ENCODE measurements at places on chromosomes 4 and X.

GRCh38 chrX:18291006-18291545 lies 63.4 kb downstream of the SCML2 start:
- no peak for DNase-seq

DNA sequence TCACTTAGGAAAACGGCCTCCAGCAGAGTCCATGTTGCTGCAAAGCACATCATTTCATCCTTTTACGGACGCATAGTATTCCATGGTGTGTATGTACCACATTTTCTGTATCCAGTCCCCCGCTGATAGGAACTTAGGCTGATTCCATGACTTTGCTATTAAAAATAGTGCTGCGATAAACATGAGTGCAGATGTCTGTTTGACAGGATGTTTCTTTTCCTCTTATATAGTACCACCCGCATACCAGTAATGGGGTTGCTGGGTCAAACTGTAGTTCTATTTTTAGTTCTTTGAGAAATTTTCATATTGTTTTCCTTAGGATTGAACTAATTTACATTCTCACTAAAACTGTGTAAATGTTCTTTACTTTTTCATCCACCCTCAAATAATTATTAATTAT lies 50.5 kb downstream of the VEGFC start:
- no peak for DNase-seq

DNA sequence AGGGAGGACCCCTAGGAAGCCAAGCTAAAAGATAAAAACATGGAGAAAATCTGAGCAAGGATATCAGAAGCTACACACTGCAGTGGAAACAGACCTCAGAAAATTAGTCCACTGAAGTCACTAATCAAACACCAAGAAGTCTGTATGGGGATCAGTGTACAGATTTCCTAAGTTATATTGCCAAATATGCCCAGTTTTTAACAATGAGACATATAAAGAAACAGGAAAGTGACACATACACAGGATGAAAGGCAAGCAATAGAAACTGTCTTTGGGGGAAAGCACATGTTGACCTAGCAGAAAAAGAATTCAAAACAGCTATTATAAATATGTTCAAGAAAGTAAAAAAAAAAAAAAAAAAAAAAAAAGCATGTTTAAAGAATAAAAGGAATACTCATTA lies 153.7 kb downstream of the PPP4R3C start:
- no peak for DNase-seq

- DNase-seq = no peak
These were observed 460.4 kb upstream of the DIAPH2 start for GRCh38 chrX:96224279-96224678.

GRCh38 chrX:103310555-103311398 lies at the start of gene BEX2:
TSS of gene BEX2 (minus strand) at chrX:103310990. CDS start at chrX:103309976, 1,014 bp downstream.
- peak; percentile 85 for DNase-seq

DNA sequence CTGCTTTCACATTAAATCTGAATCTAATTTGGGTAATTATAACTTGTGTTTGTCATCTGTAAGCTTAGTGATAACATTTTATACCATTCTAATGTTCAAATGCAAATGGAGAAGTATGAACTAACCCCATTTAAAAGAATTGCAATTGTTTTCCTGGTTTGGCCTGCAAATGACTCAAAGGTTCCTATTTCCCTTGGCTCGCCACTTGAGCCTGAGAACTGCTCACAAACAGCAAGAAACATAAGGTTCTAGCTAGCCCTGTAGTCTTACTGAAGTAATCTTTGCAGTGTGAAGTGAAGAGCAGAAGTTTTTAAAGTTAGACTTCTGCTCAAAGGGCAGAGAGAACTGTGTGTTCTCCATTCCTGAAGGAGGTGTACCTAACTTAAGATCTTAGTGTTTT lies 27.2 kb downstream of the UPRT start:
- DNase-seq = no peak

DNA sequence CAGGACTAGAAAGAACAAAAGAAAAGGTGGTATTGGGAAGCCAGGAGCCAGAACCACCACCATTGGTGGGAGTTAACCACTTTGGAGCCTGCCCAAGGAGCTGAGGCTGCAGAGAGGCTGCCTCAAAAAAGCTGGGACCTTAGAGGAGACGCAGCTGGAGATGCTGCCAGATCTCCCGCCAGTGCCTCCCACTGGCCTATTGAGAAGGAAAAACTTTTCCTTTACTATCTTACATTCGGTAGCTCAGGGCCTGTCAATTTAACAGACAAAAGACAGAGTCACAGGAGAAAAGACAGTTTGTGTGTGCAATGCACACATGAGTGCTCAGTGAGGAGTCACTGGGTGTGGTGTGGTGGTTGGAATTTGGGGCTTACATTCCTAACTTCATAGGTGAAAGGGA lies 52.4 kb upstream of the HPSE start:
- no peak for DNase-seq

- no peak for DNase-seq
These were observed 4.5 kb upstream of the CBR4 start for GRCh38 chr4:169014586-169014985.

- no peak for DNase-seq
These were observed 11.0 kb upstream of the SCD5 start for GRCh38 chr4:82809619-82810018.

DNA sequence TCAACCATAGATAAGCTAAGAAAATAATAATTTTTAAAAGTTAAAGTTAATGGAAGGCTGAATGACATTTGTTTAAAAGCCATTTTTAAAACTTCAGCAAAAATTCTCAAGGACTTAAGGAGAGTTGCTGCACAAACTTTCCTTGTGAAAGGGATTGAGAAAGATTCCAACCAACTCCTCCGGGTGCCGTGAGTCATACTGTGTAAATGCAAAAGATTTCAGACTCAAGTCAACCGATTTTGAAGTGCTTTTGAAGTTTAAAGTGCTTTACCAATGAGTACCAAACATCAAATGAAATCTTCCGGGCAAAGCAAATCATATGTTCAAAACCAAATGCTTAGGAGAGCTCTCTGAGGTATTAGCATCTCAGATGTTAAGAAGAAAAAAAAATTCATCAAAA lies 31.4 kb downstream of the VCX2 start:
- DNase-seq = no peak

DNA sequence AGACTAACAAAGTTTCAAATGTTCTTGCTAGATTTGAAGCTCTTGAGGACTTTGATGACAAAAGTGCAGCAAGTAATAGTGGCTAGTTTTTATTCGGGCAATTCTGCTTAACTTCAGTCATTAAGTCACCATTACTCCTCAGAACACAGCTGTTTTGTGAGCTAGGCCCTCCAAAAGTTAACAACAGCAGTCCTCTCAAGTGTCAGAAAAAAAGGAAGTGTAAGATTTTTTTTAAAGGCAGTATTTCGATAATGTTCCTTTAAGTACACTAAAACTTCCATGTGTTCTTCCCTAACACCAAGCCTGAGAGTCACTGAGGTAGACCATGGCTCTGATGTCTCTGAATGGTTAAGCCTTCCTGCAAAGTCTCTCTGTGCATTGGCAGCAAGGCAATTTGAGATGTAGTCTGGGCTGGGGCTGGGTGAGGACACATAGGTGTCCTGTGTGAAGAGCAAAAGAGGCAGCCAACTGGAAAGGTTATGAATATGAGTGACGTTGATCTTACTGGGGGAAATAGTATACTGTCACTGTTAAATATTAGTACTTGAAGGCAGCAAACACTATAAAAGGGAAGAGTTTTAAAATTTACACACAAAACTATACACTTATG lies 174.0 kb upstream of the MAP3K15 start:
- DNase-seq = no peak

DNA sequence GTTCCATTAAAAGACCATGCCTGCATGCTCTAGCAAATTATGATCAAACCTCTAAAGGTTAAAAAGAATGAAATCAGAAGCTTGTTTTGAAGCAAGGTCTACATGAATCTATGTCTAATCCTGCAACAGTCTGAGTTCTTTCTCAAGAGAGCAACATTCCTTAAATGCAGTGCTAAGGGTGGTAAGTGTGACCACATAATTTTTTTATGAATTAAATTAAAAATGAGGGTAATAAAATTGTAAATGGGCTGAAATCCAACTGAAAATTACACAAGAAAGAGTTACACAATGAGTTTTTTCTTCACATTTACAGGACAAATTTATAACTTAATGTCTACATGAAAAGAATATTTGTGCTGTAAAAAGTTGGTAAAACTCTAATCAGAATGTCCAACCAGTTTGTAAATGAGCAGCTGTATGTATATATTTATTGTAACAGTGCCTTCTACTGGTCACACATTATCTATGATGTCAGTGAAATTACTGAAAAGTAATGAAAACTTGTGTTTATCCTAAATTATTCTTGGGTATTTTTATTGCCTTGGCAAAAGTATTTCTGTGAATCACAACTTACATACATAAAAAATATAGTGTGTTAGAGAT lies 336.3 kb upstream of the PITX2 start:
- no peak for DNase-seq

- no peak for DNase-seq
These were observed 390.6 kb upstream of the ATOH1 start for GRCh38 chr4:93437991-93438390.

DNA sequence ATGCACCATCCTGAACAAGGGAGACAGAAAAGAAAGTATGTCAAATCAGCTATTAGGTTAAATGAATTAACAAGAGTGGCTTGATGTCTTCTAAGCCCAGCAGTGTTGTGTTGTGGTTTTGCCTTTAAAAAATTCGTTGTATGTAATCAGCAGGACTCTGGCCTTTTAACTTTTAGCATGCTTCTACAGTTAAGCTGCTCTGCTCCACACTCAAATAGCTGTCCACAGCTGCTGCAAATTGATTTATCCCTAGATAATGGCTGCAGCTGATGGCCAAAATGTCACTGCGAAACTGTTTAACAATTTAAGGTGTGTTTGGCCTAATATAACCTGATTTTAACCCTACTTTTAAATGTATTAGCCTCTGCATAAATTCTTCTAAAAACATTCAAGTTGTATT lies 85.8 kb downstream of the CXXC4 start:
- DNase-seq = no peak

DNA sequence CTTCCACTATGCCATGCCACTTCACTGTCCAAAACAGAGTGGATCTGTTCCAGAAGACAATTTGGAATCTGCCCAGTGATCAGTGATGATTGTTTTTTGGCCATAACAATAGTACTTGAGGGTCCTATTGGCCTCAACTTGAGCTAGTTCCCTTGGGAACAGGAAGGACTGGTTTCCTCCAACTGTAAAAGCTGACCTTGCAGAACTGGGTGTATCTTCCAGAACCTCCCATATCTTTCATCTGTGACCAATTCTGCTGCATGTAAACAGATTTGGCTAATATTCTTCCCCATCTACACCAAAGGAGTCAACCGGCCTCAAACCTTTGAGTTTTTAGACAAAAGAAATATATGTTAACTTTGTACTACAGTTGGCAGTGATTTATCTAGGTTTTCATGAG lies 165.1 kb upstream of the TRPC5 start:
- DNase-seq = no peak

- peak; percentile 39 for DNase-seq
These were observed 8.7 kb downstream of the SMIM10 start for GRCh38 chrX:134999469-134999868.

DNA sequence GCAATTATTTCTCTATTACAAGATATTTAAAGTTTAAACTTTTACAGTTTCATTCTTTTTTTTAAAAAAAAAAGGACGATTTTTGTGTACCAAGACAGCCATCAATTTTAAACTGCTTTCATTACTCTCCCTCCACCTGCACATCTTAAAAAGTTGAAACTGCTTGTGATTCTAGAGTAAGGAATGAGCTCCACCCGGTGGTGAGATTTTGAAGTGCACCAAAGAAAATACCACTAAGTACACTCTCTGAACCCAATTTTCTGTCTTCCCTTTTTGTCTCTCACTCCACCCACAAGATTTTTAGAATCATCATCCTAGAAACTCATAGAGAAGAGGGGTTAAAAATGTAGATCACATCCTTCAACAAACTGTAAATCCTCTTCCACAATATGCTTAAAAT lies 91.3 kb upstream of the WDR44 start:
- peak; percentile 53 for DNase-seq

DNA sequence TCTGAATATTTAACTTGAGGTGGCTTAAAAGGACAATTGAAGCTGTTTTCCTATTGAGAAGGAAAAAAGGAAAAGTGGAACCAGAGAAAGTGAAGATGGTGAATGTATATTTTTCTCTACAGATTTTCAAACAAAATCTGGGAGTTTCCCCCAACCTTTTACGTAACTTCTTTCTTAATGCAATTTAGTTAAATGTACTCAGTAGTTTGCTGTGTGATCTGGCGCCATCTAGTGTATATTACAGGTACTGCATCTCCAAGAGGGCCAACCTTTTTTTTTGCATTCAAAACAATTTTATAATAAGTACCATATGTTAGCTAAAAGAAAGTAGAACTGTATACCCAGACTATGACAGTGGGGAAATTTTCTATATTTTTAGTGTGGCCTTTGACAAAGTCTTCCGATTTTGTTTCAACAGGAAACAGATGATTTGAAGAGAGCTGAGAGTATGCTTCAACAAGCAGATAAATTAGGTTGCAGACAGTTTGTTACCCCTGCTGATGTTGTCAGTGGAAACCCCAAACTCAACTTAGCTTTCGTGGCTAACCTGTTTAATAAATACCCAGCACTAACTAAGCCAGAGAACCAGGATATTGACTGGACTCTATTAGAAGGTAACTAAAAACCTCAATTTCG lies 82.0 kb downstream of the PLS3 start:
- peak; percentile 24 for DNase-seq

- no peak for DNase-seq
These were observed 84.5 kb downstream of the HPGD start for GRCh38 chr4:174437749-174438148.

DNA sequence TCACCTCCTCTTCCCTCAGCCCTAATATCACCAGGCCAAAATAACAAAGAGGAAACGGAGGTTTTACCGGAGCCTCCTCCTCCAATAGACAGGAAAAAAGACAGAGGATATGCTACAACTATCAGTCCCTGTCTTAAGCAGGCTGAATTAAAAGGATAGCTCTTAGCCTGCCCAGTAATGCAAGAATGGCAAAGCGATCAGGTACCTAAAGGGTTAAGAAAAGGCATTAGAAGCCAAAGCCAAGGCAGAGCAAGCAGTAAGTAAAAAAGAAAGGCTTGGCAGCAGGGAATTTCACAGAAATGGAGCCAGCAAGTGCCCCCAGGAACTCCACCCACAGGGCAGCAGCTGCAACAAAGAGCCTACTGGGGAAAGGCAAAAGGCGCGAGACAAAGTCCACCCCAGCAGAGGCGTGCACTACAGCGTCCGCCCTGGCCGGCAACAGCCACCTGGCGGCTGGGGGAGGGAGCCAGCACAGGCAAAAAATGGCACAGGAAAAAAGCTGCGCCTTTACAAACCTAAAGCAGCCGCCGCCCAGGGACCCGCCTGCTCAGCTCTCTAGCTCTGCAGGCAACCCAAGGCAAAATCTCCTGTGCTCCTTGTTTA lies 220.6 kb upstream of the ZC4H2 start:
- DNase-seq = no peak

GRCh38 chrX:102976793-102977495 lies 39.9 kb downstream of the RAB40AL start:
- DNase-seq = no peak

DNA sequence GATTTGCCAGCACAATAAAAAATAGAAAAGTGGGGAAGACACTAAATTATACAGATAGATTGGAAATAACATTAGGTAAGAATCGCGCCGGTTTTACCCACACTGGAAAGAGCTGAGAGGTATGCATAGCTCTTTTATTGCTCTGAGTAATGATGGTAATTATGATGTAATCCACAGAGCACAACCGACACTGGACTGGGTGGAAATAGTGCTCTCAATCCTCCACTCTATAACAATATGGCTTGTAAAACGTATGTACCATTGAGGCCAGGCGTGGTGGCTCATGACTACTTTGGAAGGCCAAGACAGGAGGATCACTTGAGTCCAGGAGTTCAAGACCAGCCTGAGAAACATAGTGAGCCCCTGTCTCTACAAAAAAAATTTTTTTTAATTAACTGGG lies 104.3 kb upstream of the RAPGEF2 start:
- peak; percentile 73 for DNase-seq
